ENCODE measurements at places on chromosomes 7 and 10.

GRCh38 chr7:121494516-121494915 is 98.4 kb upstream of the FAM3C start:
- DNase-seq, result no peak

DNA sequence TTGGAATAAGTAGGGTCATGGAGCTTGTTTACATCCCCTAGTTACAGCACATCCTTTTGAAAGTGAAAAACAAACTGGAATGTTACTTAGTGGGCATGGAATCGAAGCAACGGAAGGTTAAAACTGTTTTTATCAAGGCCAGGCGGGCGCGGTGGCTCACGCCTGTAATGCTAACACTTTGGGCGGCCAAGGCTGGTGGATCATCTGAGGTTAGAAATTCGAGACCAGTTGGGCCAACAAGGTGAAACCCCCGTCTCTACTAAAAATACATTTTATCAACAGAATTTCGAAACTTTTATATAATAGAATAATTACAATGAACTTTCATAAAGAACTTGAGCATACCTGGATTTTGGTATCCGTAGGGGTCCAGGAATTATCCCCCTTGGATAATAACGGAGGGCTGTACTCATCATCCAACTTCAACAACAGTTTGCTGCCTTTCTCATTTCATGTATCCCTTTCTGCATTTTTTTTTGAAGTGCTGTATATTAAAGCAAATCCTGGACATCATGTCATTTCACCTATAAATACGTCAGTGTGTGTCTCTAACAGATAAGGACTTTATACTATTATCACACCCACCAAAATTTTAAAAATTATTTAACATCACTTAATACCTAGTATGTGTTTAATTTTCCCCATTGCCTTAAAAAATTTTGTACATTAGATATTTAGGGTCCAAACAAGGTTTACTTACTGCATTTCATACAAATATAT is 1.3 kb upstream of the TMED4 start:
- DNase-seq, result no peak

GRCh38 chr10:9035355-9035754 is 980.9 kb downstream of the GATA3 start:
- no peak for DNase-seq

GRCh38 chr7:27188386-27189294 is 3.6 kb upstream of the HOXA11 start:
- DNase-seq, result no peak

GRCh38 chr10:78772486-78772885 is 296.3 kb upstream of the ZMIZ1 start:
- no peak for DNase-seq

DNA sequence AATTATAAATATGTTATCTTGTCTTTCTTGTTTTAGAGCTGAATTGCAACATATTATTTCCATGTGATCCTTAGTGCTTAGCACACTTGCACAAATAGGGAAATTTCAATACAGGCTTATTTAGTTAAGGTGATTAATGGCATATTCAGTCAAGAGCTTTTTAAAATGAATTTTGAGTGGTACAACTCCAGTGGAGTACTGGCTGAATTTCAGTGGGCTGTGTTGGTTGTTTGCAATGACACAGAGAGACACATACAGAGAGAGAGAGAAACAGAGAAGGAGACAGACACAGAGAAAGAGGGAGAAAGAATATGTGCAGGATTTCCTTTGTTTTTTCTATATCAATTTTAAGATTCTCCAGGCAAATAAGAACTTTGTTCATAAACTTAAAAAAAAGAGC is 766.9 kb downstream of the DNAJB9 start:
- no peak for DNase-seq

DNA sequence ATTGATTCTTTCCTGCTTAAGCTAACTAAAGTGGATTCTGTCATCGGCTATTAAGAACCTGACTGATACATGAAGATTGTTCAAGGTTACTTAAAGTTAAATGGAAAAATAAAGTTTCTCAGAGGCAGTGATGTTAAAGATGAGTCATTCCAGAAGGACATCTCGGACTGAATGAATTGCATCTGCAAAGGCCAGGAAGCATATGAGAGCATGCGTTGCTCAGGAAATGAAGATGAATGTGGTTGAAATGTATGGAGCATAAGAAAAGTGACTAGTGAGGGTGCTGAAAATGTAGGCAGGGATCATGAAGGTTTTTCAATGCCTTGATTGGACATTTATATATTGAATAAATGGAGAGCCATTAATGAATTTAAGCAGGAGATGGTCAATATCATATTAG is 133.9 kb upstream of the GHITM start:
- DNase-seq, result no peak

DNA sequence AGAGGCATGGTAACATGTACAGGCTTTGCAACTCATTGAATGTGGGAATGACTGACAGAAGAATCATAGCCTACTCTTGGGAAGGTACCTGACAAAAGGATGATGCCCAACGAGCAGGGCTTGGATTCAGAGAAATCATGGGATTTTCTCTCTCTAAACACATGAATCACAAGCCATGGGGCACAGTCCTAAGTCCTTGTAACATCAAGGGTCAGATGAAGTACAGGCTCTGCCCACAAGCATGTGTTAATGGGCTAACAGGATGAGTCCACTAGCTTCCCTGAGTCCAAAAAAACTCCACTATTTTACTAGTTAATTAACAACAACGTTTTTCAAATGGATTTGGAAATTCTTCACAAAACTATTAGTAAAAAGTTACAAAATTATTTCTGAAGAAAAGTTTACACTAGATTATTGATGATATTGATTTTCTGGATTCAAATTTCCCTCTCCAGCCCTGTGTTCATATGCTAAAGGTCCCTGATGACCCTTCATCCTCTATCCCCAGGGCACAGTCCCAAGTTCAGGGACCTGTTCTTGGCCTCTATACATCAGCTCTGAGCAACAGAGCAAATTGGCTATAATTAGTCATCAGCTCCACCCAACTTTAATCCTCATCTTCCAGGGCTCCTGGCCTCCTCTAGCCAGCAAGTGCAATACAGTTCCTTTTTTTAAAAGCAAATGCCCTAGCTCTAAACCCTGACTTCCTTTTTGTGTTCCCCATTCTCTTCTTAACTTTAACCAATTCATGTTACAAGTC is 99.8 kb downstream of the GSAP start:
- peak; percentile 77 for DNase-seq

DNA sequence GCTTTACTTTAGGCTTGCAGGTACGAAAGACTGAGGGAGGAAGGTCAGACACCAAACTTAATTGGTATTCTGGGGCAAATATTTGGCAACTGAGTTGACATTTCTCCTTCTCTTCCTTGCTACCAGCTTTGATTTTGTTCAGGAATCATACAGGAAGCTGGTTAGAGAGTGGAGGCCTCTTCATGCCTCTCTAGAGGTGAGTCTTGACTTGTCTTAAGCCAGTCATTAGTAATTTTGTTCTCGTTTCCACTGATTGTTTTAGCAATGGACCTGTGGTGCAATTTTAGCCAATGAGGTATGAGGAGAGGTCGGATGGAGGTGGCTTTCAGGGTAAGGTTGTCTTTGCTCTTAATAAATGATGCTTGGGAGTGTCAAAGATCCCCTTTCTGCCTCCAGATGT is 2.4 kb upstream of the RP9 start:
- DNase-seq, result no peak

DNA sequence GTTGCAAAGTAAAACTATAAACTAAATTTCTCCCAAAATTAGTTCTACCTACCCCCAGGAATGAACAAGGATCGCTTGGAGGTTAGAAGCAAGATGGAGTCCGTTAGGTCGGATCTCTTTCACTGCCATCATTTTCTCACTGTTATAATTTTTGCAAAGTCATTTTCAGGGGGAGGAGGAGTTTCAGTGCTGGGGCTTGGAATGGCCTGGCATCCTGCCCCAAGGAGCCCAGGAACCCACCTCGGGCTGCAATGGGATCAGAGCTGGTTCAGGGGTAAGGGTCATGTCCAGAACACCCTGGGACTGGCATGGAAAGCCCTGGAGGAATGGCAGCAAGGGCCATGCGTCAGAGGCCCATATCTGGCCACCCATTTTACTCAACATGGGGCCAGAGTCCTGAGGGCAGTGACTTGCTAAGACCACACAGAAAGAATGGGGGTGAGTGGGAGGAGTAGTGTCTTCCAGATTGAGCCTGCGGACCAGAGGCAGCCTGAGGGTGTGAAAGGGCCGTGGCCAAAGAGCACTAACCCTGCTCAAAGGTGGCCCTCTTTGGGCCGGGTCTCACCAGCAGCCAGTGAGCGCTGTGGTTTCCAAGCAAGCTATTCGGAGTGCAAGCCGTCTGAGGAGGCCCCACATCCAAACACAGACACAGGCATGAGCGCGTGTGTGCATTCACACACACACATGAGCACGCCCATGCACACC is 31.8 kb downstream of the GPRIN2 start:
- DNase-seq, result no peak

- no peak for DNase-seq
These were observed 54.5 kb downstream of the SCRN1 start for GRCh38 chr7:29935111-29935510.

GRCh38 chr7:7790041-7790741 is 71.8 kb upstream of the RPA3 start:
- DNase-seq, result no peak

GRCh38 chr7:70720191-70720873 is 411.6 kb upstream of the GALNT17 start:
- no peak for DNase-seq

GRCh38 chr7:25908154-25908949 is 243.6 kb upstream of the NFE2L3 start:
- DNase-seq, result no peak

- DNase-seq, result no peak
These were observed 171.7 kb downstream of the ADAM12 start for GRCh38 chr10:126216632-126216961.

DNA sequence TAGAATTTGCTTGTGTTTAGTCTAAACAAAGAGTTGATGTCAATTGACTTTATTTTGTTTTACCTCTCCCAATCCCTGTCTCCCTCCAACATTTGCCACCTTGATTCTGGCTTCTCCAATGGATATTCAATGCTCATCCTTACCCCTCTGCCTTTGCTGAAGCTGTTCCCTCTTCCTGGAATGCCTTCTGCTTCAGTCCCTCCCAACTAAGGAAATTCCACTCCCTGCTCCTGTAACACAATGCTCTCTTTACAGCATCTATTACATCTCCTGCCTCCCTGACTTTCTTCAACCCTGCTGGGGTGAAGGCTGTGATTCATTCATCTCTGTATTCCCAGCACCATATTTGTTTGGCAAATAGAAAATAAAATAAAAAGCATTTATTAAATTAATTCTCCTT is 34.5 kb upstream of the TAC1 start:
- no peak for DNase-seq

- DNase-seq, result peak; percentile 86
These were observed at the start of gene SEM1 for GRCh38 chr7:96709381-96710228. Gene SEM1 (minus strand): TSS chr7:96709846. CDS start chr7:96709763, 83 bp downstream.

DNA sequence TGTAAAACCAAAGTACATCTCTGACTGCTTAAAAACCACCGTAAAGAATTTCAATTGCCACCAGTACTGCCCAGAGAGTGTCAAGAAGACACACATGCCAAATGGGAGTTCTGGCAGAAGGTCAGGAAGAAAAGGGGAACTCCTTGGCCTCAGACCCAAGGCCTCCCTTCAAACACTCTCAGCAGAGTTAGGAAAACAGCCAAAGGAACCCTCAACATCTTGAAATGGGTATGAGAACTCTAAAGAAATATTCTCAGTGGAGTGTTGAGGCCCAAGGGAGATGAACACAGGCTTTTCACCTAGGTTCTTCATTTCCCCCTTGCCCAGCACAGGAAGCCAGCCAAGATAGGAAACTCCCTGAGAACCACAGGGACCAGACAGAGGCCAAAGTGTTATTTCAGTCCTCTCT is 96.1 kb upstream of the ASAH2 start:
- DNase-seq, result no peak

- DNase-seq, result peak; percentile 3
These were observed 183.4 kb downstream of the SORCS3 start for GRCh38 chr10:104824380-104825006.

- DNase-seq, result peak; percentile 19
These were observed 13.1 kb downstream of the UMAD1 start for GRCh38 chr7:7653593-7654187.

DNA sequence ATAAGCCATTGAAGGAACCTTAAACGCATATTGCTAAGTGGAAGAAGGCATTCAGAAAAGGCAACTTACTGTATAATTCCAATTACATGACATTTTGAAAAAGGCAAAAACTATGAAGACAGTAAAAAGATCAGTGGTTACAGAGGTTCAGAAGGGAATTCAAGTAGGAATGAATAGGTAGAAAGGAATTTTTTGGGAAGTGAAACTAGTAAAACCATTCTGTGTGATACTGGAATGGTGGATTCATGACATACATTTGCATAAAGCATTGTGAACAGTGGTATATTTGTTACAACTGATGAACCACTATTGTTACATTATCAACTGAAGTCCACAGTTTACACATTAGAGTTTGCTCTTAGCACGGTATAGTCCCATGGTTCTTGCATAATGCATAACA is 114.2 kb upstream of the GPR22 start:
- DNase-seq, result no peak

GRCh38 chr7:120442838-120443237 is 169.9 kb downstream of the KCND2 start:
- no peak for DNase-seq

DNA sequence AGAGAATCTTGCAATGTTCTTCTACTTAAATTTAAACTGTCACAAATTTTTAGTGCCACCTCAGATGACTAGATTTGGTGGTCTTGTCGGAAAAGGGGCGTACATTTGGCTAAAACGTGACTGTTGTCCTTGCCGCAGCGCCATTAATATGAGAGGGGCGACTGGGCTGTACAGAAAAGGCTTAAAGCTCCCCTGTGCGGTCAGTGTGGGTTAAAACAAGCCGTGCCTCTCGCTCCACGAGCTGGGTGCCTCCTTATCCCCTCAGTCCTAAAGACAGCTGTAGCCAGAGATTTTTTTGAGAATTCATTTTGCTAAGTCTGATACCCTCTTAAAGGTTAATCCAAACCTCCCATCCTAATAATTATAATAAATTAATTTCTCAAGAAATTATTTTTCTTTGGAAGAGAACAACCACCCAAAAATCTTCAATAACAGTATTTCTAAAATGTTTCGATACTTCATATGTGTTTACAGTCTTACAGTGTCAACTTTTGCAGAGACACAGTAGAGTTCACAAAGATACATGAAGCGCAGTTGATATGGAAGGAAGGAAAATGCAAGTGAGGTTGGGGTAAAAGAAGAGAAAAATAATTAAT is 68.6 kb downstream of the C7orf25 start:
- DNase-seq, result no peak

GRCh38 chr7:134165252-134165651 is 38.1 kb downstream of the LRGUK start:
- no peak for DNase-seq

DNA sequence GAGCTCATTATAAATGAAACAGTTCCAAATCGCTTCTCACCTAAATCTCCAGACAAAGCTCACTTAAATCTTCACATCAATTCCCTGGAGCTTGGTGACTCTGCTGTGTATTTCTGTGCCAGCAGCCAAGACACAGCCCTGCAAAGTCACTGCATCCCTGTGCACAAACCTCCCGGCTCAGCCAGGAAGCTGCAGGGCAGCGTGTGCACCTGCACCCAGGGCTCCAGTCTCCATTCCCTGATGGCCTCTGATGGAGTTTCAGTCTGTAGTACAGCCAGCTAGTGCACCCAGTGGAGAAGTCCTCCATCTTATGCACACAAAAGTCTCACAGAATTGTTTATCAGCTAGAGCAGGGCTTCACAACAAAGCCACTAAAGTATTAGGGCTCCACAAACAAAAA is 51.1 kb upstream of the PRSS58 start:
- no peak for DNase-seq

- no peak for DNase-seq
These were observed 96.4 kb downstream of the SLIT1 start for GRCh38 chr10:97089209-97089870.
